Kidney (tissue), 22 donors: ENCODE measurements at places on chromosomes 11 and 22. TPM values are rescaled to one million over a fixed set of nuclear protein-coding genes. Genes with fewer than 3 reads are reported as not detected.

Gene GRIK4
- polyA plus RNA-seq = not detected

Gene RAC2
- polyA plus RNA-seq = 4.5 TPM

Gene SOX10
- 0.22 TPM for polyA plus RNA-seq

Gene P2RX3
- polyA plus RNA-seq = not detected

Gene PRODH
- polyA plus RNA-seq = 8.2 TPM

Gene YIF1A
- 115 TPM for polyA plus RNA-seq
